SK-N-SH (cell line): ENCODE measurements at places on chromosomes 6 and 20.

DNA sequence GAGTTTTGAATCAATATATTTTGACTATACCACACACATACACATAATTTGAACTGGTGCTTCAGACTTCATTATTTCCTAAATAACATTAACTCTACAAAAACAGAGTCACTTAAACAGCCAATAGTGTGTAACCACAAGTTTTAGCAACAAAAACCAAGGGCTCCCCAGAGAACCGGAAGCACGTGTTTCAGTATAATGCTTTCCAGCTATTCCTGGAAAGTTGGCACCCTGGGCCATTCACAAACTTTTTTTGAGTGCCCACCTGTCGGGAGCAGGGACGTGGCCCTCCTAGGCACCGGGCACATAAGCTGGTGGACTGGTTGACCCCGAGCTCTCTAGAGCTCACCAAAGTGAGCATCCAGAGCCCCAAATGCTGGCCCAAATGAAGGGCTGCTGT lies 1.9 kb upstream of the SLC35D3 start:
- DNase-seq, result no peak

- no peak for DNase-seq
These were observed 259.8 kb downstream of the PKHD1 start for GRCh38 chr6:51827580-51827979.

DNA sequence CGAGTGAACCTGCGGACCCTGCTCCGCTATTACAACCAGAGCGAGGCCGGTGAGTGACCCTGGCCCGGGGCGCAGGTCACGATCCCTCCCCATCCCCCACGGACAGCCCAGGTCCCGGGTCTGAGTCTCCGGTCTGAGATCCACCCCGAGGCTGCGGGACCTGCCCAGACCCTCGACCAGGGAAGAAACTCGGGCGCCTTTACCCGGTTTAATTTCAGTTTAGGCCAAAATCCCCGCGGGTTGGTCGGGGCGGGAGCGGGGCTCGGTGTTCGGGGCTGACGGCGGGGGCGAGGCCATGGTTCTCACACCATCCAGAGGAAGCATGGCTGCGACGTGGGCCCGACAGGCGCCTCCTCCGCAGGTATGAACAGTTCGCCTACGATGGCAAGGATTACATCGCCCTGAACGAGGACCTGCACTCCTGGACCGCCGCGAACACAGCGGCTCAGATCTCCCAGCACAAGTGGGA lies 46.9 kb upstream of the TRIM26 start:
- DNase-seq, result no peak

DNA sequence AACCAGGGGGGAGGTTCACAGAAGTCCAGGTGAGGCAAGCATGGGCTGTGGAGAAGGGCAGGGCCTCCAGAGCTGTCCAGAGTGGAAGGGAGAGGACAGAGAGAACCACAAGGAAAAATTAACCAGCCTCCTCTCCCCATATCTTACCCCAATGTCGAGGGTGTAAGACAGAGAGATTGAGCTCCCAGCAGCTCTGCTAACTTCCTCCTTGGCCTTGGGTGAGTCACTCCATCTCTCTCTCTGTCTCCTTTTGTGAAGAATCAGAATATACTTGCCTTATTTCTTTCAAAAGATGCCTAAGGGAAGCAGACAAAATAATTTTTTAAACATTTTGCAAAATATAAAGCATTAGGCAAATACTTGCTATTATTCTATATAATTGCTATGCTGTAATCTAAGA lies 58.3 kb upstream of the IYD start:
- DNase-seq, result no peak

DNA sequence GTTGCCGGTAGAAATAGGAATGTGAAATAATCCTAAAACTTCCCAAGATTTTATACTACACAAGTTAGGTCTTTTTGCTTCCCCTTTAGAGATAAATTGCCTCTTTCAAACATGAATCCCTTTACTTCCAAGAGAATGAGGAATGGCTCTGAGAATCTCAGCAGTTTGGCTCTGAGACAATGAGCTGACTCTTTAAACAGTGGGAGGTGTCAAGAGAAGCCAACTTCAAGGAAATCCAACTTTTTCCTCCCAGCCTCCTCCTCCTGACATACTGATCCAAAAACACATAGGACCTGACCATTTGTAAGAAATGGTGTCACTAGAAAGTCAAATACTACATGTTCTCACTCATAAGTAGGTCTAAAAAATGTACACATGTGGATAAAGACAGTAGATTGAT lies 154.2 kb downstream of the ALDH8A1 start:
- DNase-seq, result no peak

DNA sequence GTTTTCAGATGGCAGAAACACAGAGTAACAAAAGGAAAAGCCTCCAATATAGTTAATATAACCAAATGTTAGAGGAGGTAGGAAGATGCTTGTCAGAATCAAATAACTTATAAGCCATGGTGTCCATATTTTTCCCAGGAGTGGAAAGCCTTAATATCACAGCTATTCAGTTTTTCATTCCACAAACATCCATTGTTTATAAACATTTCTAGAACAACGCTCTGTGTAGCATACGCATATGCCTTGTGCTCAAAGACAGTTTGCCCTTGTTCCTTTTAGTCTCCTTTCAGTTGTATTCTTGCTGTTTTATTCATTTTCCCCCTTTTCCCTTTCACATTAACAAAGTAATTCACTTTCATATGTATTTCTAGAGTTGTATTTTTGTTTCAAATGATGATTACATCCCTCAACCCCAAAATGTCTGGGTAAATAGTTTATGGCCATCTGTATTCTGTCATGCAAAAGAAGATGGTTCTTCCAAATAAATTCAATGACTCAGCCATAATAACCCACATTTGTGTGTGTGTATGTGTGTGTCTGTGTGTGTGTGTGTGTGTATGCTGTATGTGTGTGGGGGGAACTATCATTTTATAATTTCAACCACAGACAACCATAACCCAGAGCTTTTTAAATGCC lies 455.7 kb upstream of the SOX4 start:
- no peak for DNase-seq
